ENCODE measurements at places on chromosomes 2 and 18. TPM values are rescaled to one million over a fixed set of nuclear protein-coding genes. Genes with fewer than 3 reads are reported as not detected.

DNA sequence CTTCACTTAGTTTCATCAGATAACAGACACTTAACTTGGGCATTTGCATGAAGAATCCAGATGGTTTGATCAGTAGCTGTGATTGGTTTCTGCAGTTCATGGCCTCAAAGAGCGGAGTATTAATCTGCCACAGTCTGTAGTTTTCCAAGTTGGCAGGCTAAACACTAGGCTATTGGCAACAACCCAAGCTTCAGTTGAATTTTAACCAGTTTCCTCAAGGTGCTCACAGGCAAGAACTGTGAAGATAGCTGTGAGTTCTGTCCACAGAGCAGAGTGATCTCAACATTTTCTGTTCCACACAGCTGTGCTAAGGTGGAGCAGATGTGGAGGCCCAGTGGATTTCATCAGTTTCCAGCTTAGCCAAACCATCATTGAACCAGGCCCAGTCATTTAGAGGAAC, 469.5 kb upstream of the LINC00305 start:
- no peak overlapping the region for H3K27ac ChIP-seq
- H3K4me3 ChIP-seq: no peak overlapping the region
- no peaks in the 10 kb centered on the region for H3K4me1 ChIP-seq
- no peaks in the 10 kb centered on the region for H3K36me3 ChIP-seq

GRCh38 chr2:215277944-215278343, 33.9 kb upstream of the ATIC start:
- no peaks in the 10 kb centered on the region for H3K4me1 ChIP-seq
- no peak overlapping the region for H3K27ac ChIP-seq
- no peak for DNase-seq

DNA sequence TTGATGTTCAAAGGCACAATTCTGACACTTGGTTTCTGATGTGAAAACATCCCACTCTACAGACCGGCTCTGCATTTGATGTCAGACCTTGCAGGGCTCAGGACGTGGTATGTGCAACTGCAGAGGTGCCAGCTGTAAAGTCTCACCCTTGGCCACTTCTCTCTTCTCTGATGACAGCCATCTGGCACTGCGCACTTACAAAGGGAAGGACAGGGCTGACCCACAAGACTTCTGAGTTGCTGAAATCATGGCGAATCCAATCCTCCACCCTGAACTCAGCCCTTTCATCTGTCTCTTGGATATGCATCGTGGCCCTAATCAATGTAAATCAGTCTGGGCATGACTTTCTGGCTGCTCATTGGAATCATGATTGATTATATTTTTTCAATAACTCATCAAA, 82.5 kb downstream of the SEPTIN10 start:
- no peaks in the 10 kb centered on the region for H3K27me3 ChIP-seq
- no peak for DNase-seq
- H3K27ac ChIP-seq: no peak overlapping the region
- no peaks in the 10 kb centered on the region for H3K4me1 ChIP-seq
- no peak overlapping the region for H3K4me3 ChIP-seq
- no peaks in the 10 kb centered on the region for H3K36me3 ChIP-seq

GRCh38 chr2:96874198-96874831, 4.4 kb upstream of the SEMA4C start:
- H3K27ac ChIP-seq: peak overlapping the region; percentile 46
- no peaks in the 10 kb centered on the region for H3K27me3 ChIP-seq
- DNase-seq: no peak
- H3K36me3 ChIP-seq: no peaks in the 10 kb centered on the region

DNA sequence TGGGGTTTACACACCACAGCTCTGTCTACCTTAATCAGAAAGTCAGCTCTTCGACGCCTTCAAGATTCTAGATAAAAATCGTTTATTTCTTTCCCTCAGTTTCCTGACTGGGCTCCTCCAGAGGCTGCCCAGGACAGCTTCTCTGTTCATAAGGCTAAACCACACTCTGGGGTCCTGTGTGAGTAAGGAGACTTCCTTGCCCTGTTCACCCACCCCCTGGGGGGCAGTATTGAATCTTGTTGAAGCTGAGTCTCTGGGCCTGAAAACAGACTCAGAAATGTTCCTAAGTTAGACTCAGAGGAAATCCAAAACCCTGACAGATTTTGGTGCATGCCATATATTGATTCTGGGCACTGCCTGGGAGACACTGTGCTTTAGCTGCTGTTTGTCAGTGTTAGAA, 43.0 kb downstream of the G6PC2 start:
- H3K4me1 ChIP-seq: no peaks in the 10 kb centered on the region
- no peak overlapping the region for H3K27ac ChIP-seq
- H3K27me3 ChIP-seq: no peaks in the 10 kb centered on the region
- no peak for DNase-seq
- H3K36me3 ChIP-seq: no peaks in the 10 kb centered on the region

The OR6B2 gene
- not detected for polyA plus RNA-seq

The DNAJC5G gene
- polyA plus RNA-seq: not detected

The REG3A gene
- polyA plus RNA-seq: not detected

The KCNG2 gene
- not detected for polyA plus RNA-seq

Data from psoas muscle (tissue), 8 donors.